Dorsolateral prefrontal cortex (tissue), 122 donors: ENCODE measurements at places on chromosomes 2 and 18. TPM values are rescaled to one million over a fixed set of nuclear protein-coding genes. Genes with fewer than 3 reads are reported as not detected.

The TANC1 gene
- 18.5 TPM for total RNA-seq

The CHAC2 gene
- 0.86 TPM for total RNA-seq

The RPE gene
- total RNA-seq, result 68.7 TPM

The PLA2R1 gene
- 3.6 TPM for total RNA-seq
